ENCODE measurements at places on chromosomes 3 and 15.

DNA sequence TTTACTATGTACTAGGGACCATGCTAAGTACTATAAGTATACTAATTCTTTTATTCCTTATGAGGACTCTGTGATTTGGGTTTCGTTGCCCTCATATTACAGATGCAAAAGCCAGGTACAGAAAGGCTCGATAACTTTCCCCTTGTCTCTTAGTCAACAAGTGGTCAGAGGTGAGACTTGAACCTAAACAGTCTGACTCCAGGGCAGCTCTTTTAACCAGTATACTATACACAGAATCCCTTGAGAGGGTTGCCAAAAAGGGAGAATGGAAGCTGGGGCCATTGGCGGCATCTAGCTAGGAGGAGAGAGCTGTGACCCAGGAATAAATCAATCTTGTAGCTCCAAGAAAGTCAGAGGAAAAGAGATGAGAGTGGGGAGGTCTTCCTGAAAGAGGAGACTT lies 92.4 kb downstream of the TOP2B start:
- DNase-seq = no peak

- DNase-seq = no peak
Measured at GRCh38 chr15:40182358-40183029, 21.6 kb downstream of the BUB1B start.

DNA sequence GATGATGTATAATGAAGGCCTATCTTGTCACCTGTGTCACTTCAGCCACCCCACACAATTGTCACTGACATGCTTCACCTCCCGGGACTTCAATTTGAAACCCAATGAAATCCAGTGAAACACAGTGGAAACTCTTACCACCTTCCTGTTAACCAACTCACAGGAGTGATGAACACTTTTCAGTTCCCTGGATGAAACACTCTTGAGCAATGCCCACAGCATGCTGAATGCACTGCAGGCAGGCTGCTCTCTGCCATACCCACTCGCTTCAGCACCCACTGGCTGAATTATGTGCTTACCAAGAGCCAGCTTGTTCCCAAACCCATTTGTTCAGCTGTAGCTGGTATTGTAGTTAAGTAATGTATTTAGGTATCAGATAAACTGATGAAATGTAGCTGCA lies 47.0 kb downstream of the MAP2K1 start:
- DNase-seq = no peak

DNA sequence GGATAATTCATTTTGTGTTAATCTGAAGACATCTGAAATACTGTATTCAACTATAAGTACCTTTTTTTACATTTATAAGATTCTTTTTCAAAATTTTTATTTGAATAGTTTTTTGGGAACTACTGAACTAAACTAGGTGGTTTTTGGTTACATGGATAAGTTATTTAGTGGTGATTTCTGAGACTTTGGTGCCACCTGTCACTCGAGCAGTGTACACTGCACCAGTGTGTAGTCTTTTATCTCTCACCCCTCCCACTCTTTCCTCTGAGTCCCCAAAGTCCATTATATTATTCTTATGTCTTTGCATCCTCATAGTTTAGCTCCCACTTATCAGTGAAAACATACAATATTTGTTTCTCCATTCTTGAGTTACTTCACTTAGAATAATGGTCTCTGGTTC lies 57.6 kb downstream of the CD86 start:
- no peak for DNase-seq

GRCh38 chr15:78438619-78439285 lies 736 bp downstream of the IREB2 start:
- DNase-seq = peak; percentile 34

- DNase-seq = no peak
Measured at GRCh38 chr3:6287088-6287875, 573.6 kb upstream of the GRM7 start.

GRCh38 chr3:134255404-134255803 lies 4.7 kb upstream of the RYK start:
- DNase-seq = no peak

DNA sequence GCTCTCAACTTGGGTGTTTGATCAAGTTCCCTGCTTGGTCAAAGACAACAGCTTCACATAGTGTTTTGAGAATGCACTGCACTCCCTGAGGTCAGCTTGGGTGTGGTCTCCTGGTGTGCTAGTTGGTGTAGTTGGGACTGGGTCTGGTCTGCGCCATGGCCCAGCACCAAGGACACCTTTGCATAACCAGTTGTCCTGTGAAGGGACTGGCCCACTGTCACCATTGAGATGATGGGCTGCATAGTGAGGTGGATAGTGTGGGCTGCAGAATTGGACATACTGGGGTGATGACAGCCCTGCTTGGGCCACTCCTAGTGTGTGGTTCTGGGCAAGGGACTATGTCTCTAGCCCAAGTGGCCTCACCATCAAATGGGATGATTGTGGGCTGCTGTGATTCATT lies 9.5 kb downstream of the RPSA start:
- no peak for DNase-seq

- peak; percentile 11 for DNase-seq
Measured at GRCh38 chr3:142888481-142889211, at the start of gene PCOLCE2. Gene PCOLCE2, minus strand, starts transcription at chr3:142889083. Its CDS starts 187 bp downstream, at chr3:142888896.

- DNase-seq = peak; percentile 95
Measured at GRCh38 chr3:11568503-11569155, 75.1 kb downstream of the VGLL4 start.

- no peak for DNase-seq
Measured at GRCh38 chr3:64601824-64602223, 86.0 kb downstream of the ADAMTS9 start.

GRCh38 chr3:160130071-160130470 lies 95.2 kb upstream of the C3orf80 start:
- DNase-seq = no peak

GRCh38 chr3:82736696-82737277 lies 975.3 kb upstream of the GBE1 start:
- DNase-seq = no peak

DNA sequence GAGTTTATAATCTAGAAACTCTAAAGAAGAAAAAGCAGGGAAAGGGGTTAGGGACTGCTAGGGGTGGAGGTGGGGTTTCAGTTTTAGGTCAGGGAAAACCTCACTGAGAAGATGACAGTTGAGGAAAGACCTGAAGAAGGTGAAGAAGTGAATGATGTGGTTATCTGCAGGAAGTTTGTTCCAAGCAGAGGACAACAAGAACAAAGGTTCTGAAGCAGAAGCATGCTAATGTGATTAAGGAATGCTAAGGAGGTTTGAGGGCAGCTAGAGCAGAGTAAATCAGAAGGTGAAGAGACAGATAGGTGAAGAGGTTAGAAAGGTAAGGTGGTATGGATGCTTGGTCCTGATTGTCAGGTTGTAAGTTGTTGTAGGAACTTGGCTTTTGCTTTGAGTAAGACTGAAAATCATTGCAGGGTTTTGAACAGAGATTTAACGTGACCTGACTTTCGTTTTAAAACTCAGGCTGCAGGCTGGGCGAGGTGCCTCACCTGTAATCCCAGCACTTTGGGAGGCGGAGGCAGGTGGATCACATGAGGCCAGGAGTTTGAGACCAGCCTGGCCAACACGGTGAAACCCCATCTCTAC lies 8.6 kb downstream of the OXSR1 start:
- DNase-seq = no peak

DNA sequence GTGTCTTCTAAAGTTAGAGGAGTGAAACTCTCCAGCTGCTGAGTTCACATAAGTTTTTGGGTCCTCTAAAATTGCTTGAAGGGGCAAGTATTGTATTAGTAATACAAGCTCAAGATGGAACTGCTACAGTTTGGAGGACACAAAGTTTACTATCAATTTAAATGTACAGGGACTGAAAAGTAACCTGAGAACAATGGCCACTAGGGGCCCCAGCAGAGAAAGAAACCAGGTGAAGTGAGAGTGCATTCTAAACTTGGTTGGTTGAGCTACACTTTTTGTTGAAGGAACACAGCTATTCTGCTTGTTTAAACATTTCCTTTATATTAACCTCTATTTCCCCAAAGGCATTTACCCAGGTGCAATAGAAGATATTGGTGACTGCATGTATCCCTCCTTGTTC lies 755.5 kb downstream of the GBE1 start:
- no peak for DNase-seq

DNA sequence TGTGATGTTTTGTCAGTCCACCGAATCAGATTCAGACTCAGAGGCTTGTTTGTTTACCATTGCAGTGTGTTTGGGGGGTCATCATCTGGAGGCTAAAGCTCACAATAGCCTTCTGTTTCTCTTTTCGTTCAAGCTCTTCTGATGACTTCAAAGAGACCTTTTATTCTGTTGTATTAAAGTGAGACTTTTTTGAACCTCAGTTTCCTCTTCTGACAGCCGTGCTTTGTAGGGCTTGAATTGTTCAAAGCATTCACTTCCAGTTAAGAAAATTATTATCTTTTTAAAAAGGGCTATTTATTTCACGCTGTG lies 1.3 kb downstream of the PXK start:
- no peak for DNase-seq

- no peak for DNase-seq
Measured at GRCh38 chr3:142563496-142563997, 15.0 kb downstream of the ATR start.

GRCh38 chr15:89863918-89864317 lies 29.9 kb downstream of the AP3S2 start:
- peak; percentile 82 for DNase-seq

- DNase-seq = no peak
Measured at GRCh38 chr3:77411334-77411733, 371.4 kb downstream of the ROBO2 start.

DNA sequence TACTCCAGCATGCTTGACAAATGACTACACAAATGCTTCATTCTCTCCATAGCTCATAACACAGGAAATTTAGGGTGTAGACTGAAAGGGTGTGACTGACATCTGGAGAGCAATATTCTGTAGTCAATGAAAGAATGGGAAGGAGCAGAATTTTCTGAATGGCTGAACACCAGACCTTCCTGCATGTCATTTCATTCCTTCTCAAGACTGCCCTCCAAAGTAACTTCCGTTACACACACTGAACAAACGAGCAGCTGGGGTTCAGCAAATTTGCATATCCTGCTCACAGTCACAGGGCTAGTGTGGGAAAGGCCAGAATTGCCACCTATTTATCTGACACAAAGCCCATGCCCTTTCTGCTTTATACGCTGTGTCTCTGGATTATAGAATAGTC lies 325.0 kb upstream of the CFAP20DC start:
- no peak for DNase-seq

DNA sequence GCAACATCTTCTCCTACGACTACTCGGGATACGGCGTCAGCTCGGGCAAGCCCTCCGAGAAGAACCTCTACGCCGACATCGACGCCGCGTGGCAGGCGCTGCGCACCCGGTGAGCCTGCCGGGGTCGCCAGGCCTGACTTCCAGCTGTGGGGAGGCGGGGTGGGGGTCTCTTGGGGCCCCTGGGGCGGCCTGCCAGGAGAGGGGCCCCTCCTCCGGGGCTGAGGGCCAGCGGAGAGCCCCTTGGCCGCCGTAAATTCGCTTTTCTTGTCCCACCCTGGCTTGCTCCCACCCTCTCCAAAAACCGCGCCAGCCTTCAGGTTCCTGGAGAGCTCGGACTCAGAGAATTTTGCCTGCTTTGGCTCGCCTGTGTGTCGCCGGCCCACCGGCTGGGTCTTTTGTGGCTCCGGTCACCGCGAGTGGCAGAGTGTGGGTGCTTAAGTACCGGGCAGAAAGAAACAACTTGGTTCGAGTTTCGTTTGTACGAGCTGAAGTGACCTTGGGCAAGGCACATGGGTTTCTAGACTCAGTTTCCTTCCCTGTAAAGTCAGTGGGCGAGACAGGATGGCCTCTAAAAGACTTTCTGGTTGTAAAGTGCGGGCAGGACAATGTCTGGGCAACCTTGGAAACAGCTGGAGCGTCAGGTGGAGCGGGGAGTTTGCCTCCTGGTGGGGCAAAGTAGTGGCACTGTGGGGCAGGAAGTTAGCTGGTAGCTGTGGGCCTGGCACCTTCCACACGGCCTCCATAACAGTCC lies 976 bp downstream of the ABHD17C start:
- DNase-seq = peak; percentile 30

DNA sequence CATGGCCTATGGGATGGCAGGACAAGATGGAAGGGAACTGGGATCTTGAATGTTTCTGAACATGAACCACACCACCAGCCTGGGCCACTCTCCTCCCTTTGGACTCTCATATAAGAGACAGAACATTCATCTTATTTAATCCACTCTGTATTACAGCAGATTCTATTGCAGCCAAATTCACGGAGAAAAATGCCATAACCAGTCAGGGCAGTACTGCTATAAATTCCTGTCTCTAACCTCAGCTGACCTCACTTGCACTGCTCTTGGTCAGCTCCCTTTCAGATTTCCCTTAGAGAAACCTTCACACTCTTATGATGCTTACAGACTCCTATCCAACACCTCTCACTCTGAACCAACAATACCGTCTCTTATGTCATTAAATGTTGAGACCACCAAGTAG lies 101.4 kb downstream of the RYK start:
- DNase-seq = peak; percentile 43

- DNase-seq = no peak
Measured at GRCh38 chr3:168472783-168473182, 377.1 kb upstream of the GOLIM4 start.

GRCh38 chr3:62241279-62241678 lies 132.1 kb downstream of the FEZF2 start:
- no peak for DNase-seq

- no peak for DNase-seq
Measured at GRCh38 chr3:79515072-79515471, 252.7 kb downstream of the ROBO1 start.

DNA sequence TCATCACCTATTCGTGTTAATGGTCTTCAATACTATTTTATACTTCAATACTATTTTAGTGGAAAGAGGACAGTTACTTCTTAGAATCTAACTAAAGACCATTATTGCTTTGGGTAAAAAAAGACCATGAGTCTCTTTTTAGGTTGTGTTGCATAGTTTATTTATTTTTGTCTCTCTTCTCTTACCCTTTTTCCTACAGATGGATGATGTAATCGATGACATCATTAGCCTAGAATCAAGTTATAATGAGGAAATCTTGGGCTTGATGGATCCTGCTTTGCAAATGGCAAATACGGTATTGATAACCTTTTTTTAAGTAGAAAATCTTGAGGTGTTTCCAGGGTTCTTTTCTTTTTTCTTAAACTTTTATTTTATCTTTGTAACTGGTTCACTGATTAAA lies 58.5 kb upstream of the SAMMSON start:
- no peak for DNase-seq

DNA sequence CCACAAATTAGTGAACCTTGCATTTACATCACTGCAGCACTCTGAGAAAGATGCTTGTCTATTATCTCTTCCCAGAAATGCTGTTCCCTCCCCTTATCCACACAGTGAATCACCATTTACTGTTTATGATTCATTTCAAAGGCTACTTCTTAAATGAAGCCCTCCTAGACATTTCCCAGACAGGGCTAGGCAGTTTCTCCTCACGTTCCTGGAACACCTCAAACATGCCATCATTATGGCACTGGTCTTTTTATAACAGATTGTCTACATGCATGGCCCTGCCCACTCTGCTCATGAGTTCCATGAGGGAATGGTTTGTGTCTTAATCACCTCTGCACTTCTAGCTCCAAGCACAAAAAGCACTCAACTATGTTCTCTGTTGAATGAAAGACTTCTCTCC lies 32.2 kb upstream of the TM2D3 start:
- DNase-seq = peak; percentile 91

GRCh38 chr3:61417352-61417751 lies 144.0 kb upstream of the PTPRG start:
- DNase-seq = no peak

- DNase-seq = no peak
Measured at GRCh38 chr3:187689984-187690383, 12.4 kb downstream of the RTP2 start.

Data from fibroblast of villous mesenchyme (primary cell).